ENCODE measurements at places on chromosomes 5 and 9.

GRCh38 chr5:151077967-151078366 is 2.9 kb downstream of the TNIP1 start:
- no peak for DNase-seq

DNA sequence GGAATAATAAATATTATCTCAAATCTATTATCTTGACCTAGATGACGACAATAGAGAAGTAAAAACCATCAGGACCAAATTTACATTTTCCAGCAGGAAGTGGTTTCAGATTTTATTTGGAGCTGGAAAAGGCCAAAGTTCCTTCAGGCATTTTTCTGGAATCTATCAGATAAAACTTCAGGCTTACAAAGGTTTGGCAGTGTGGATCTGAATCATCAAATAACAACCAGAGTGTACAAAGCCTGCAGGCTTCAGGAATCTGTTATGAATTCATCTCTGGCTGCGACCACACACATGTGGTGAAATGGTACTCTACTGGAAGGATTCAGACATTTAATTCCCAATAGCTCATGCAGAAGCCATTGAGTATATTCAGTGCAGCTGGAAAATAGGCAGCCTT is 726.4 kb upstream of the GRAMD2B start:
- no peak for DNase-seq

- DNase-seq, result peak; percentile 91
These were observed at the start of gene CD74 for GRCh38 chr5:150412319-150413175. CD74 (minus strand) TSS chr5:150412910; CDS start chr5:150412749, 161 bp downstream.

DNA sequence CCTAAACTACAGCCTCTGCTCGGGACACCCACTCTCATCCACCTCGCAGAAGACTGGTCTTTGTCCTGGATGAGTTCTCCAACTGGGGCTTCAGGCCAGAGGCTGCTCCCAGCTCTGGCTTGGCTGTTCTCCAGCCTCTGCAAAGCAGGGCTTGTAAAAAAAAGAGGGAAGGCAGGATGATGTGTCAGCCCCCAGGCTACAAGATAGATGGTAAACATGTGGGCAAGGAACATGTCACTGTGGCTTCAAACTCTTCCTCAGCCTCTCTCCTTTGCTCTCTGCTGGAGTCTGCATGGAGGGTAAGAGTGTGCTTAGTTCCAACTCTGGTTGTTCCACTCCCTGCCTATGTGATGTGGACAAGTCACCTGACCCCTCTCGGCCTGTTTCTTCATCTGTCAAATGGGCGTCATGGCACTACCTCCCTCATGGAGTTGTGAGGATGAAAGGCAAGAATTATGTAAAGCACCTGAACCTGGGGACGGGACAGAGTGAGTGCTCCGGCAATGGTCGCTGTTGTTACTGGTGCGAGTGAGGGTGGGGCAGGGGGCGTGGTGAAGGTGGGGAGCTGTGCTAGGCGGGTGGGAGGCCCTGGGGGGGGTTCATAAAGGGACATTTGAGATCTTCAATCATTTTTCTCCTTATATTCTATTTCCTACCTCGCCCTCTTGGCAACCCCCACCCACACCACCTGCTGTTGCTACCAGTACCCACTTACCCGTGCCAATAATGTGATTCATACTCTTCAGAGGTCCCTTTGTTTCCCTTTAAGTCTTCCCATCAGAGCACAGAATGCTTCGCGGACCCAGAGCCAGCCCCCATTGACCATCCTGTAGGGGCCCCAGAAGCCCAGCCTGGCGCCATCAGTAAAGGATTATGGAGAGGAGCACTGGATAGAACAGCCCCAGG is 6.8 kb upstream of the ZNF79 start:
- no peak for DNase-seq

DNA sequence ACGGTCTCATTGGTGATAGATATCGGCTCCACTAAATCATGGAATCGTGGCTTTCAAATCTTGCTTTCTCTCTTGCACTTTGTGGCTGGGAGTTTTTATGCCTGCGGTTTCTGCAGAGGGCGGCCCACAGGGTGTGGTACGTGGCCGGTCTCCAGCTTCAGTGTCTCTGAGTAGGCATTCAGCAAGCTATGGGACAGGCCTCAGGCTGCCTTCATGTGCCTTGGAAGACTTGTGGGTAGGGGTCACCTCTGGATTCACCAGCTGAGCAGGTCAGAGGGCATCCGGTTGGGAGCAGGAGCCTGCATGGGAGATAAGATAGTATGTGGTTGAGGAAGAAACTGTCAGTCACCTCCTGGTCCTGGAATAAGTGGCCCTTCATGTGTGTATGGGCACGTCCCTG is 47.7 kb downstream of the AMBP start:
- no peak for DNase-seq

GRCh38 chr9:107218829-107219485 is 64.1 kb upstream of the RAD23B start:
- no peak for DNase-seq

GRCh38 chr9:69153707-69154521 is 20.2 kb upstream of the TJP2 start:
- DNase-seq, result no peak

GRCh38 chr5:4995014-4995413 is 145.1 kb upstream of the ADAMTS16 start:
- no peak for DNase-seq

- DNase-seq, result no peak
These were observed 87.5 kb upstream of the PRRC1 start for GRCh38 chr5:127429928-127430327.

DNA sequence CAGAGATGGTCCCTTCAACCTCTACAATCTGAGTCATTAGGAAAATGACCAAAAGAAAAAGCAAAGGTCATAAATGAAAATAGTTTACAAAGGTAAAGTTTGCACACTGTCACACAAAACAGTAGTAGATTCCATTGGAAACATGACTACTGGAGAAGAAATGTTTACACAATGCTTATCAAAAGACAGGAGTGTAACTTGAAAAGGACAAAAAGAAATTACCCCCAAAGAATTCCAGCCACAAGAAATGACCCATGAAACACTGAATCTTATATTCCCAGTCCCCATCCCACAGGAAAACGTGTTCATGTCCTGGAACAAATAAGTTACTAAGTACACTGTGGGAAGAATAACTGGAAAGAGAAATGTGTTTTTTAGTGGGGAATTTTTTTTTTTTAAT is 385.1 kb downstream of the SEMA5A start:
- no peak for DNase-seq

DNA sequence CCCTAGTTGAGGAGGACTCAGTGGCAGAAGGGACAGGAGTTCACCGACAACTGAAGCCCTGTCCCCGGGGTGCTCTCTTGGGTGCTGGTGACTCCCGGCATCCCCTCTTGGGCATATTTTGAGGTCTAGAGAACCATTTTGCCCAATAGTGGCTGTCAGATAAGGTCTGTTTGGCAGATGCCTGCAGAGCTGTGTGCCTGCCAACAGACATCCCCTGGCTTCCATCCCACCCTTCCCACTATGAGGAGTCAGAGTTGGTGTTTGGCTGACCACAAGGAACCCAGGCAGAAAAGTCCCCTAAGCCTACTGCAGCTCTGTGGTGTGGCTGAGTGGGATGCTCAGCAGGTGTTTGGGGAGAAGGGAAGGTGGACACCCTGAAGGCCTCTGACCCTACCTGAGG is 207.0 kb downstream of the AUH start:
- no peak for DNase-seq

GRCh38 chr5:83370957-83371356 is 100.6 kb upstream of the VCAN start:
- no peak for DNase-seq

DNA sequence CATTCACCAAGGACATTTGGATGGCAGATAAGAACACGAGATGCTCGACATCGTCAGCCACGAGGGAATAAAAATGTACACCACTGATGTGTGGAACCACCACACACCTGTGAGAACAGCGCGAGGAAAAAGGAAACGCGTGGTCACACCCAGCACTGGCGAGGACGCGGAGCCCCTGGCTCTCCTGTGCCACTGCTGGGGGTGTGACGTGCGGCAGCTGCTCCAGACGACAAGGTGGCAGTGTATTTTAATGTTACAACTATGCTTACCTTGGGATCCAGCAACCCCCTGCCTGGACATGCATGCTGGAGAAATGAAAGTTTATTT is 13.6 kb upstream of the CEP72 start:
- DNase-seq, result no peak

- DNase-seq, result no peak
These were observed 34.3 kb upstream of the ARL15 start for GRCh38 chr5:54344653-54345052.

GRCh38 chr5:133461796-133462516 is 150.4 kb downstream of the FSTL4 start:
- no peak for DNase-seq

DNA sequence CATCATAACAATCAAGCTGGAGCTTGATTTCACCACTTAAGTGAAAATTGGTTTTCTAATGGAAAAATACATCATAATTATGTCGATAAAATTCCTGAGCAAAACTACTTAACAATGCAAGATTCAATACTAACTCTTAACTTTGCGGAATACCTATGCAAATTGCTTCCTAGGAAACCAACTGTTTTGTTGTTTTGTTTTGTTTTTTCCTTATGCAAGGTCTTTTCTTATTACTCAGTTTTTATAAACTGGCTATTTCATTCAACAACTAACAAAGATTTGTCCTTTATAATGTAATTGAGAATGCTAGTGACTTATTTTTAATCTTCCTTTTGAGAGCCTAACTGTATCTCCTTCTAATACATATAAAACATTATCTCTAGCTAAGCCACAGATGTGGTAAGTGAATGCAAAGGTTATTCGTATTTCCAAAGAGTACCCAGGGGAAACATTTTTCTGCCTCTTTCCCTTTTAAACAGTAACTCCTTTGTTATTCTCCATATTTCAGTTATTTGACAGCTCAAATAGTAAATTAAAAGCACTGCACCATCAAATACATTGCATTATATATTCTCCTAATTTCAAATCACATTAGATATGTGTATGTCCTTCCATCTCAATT is 609.4 kb downstream of the SLCO4C1 start:
- no peak for DNase-seq

DNA sequence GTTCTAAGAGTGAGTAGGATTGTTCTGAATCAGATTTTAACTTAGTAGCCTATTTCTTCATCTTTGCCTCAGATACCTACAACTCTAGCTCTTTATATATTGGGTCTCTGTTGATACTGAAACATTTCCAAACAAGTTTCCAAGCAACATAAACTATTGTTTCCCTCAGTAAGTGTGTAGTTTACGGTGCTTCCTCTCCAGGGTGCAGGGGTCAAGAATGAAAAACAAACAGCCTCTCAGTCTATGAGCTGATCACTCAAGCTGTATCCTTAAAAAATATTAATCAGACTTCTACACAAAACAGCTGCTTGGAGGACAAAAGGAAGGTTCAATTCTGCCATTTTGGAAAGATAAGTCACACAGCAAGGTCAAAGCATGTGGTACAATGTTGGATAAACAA is 75.0 kb downstream of the ADAMTS12 start:
- DNase-seq, result no peak

DNA sequence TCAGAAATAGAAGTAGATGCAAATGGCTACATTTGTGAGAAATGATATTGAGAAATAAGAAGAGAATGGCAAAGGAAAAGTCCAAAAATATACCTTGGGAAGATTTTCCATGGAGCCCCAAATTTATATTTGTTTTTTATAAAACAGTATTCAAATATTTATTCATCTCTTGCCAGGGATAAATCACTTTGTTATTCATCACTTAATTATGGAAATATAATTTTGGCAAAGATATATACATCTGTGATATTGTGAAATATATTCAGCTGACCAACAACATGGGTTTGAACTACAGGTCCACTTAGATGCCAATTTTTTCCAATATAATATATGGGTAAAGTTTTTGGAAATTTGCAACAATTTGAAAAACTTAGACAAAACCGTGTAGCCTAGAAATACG is 19.7 kb upstream of the RAPGEF6 start:
- DNase-seq, result no peak

- no peak for DNase-seq
These were observed 21.0 kb upstream of the ERAP2 start for GRCh38 chr5:96855031-96855872.

DNA sequence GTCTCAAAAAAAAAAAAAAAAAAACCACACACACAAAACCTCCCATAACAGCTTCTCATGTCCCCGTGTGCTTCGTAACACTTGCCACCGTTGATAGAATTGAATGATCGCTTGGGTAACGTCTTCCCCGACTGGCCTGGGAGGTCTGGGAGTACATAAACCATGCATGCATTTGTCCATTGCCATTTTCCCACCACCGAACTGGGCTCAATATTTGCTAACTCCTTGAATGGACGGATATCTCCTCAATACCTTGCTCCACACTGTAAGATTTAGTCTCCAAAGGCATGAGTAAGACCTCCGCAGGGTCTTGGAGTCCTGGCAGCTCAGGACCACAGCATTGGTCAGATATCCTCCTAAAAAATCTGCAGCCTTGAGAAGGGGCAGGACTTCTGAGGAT is 3.2 kb upstream of the P4HA2 start:
- no peak for DNase-seq

DNA sequence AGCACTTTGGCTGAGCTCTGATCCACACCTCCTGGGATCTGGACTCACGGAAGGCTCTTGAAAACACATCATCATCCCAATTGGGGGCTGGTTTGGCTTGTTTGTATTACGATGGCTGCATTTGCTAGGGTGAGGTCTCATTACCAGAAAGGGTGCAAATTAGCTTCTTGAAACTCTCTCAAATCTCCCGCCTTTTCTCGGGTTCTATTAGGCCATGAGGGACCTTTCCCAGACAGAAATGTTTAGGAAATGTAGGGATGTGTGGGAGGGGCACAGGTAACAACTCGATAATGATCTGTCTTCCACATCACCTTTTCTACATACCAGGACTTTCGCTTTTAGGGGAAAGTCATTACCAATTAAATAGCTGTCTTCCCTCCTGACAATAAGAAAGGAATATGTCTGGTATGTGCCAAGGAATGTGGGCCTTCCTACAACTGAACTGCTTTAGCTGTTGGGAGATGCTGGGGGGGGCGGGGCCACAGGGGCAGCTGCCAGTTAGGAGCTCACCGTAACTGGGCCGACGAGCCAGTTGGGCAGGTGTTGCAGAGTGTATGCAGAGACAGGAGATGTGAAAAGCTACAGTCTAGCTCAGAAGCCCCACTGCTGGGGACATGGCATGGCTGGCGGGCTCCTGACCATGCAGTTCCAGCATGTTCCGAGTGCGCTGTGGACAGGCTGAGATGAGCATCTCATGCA is 71.2 kb downstream of the AK8 start:
- DNase-seq, result no peak

DNA sequence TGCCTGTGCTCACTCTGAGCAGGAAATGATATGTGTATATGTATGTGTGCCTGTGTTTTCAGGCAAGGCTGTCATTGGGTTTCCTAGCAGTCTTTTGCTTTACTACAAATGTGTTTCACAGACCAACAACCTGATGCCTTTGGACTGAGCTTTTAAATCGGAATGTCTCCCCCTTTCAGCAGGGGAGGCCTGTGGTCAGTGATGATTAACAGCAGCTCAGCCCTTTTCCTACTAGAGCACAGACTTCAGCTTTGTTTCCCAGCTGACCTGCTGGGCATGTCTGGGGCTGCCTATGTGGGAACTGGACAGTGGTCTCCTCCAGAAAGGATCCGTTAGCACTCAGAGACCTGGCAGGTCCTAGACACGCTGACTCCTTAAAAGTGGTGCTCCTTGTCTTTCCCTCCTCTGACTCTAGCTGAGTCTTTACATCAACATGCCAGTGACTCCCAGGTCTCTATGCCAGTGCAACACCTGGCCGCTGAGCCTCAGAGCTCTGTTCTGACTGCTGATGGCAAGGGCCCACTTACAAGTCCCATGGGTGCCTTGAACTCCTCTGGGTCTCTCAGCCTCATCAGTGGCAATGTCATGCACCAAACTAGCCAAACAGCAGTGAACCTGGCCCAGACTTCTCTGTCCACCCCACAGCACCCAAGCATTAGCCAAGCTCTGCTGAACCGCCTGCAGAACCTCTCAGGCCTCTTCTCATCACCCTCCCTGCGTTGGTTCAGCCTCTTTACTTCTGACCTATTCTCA is 7.7 kb downstream of the MACROH2A1 start:
- no peak for DNase-seq

All from activated naive CD4-positive, alpha-beta T cell treated with anti-CD3 and anti-CD28 coated beads, Interleukin-2, amount 50 U/mL, for 16 hours (primary cell).